ENCODE measurements at places on chromosomes 2 and 18. TPM values are rescaled to one million over a fixed set of nuclear protein-coding genes. Genes with fewer than 3 reads are reported as not detected.

GRCh38 chr18:11972371-11973174 is 8.7 kb upstream of the IMPA2 start:
- DNase-seq = no peak

GRCh38 chr2:20650393-20650876 is 463 bp downstream of the HS1BP3 start:
- DNase-seq = no peak

DNA sequence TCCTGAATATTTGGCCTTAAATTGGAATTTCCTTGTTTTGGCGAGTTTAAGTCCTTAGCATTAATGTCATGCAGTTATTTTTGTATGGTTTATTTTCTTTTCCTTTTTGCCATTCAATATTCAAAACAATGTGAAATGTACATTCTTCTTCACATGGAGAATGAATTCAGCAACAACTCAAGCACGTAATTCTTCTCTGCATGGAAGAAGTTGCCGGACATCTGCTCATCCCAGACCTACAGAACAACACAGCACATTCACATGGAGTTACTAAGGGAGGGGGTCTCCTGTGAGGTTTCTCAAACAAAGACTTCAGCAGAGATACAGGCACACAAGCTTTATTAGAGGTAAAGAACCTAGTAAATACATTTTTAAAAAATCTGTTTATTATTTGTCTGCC is 236.8 kb downstream of the SATB2 start:
- DNase-seq = no peak

Gene MEP1B
- total RNA-seq = not detected

- peak; percentile 57 for DNase-seq
Measured at GRCh38 chr2:165698444-165698884, 95.6 kb downstream of the GALNT3 start.

All from B cell (primary cell).